ENCODE measurements at places on chromosomes 5 and 9. TPM values are rescaled to one million over a fixed set of nuclear protein-coding genes. Genes with fewer than 3 reads are reported as not detected.

The PIP5KL1 gene
- total RNA-seq: 0.70 TPM

The LURAP1L gene
- 16.7 TPM for total RNA-seq

The AP3S1 gene
- 47.1 TPM for total RNA-seq

The SGCD gene
- total RNA-seq: 0.31 TPM

GRCh38 chr9:134229466-134230091 lies 65.2 kb upstream of the RNU6ATAC start:
- H3K4me1 ChIP-seq: peaks cover 39% of the 10 kb centered on the region
- H3K4me3 ChIP-seq: no peak overlapping the region
- H3K27ac ChIP-seq: no peak overlapping the region
- no peak for DNase-seq
- H3K27me3 ChIP-seq: no peaks in the 10 kb centered on the region
